Right kidney (tissue), 9 donors: ENCODE measurements at places on chromosomes 12 and 14.

GRCh38 chr12:90262251-90262650 is 553.6 kb upstream of the ATP2B1 start:
- no peak for DNase-seq

DNA sequence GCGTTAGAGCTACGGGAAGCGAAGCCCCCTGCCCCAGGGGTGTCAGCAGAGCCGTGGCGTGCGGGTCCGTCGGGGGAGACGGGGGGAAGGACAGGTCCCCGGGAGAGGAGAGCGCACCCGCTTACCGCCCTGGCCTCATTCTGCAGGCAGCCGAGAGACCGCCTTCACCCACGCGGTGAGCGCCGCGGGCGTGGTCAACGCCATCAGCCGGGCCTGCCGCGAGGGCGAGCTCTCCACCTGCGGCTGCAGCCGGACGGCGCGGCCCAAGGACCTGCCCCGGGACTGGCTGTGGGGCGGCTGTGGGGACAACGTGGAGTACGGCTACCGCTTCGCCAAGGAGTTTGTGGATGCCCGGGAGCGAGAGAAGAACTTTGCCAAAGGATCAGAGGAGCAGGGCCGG is 10.5 kb downstream of the WNT5B start:
- no peak for DNase-seq

GRCh38 chr12:15717940-15718567 is 71.1 kb downstream of the EPS8 start:
- DNase-seq: no peak

DNA sequence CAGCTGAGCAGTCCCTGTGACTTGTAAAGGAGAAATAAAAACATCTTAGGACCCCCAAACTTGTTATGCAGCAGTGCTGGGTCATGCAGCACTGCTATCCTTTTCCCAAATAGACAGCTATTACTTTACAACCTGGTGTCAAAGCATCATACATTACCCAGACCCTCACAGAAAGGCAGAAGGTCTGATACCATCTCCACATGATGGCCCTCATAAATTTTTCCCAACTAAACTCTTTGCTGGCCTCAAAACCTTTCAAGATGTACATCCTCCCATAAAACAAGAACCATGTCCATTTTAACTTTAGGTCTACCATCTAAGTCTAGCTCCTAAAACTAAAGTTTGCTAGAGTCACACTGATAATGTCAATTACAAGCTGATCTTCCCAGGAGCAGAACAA is 8.7 kb upstream of the RESF1 start:
- DNase-seq: no peak

DNA sequence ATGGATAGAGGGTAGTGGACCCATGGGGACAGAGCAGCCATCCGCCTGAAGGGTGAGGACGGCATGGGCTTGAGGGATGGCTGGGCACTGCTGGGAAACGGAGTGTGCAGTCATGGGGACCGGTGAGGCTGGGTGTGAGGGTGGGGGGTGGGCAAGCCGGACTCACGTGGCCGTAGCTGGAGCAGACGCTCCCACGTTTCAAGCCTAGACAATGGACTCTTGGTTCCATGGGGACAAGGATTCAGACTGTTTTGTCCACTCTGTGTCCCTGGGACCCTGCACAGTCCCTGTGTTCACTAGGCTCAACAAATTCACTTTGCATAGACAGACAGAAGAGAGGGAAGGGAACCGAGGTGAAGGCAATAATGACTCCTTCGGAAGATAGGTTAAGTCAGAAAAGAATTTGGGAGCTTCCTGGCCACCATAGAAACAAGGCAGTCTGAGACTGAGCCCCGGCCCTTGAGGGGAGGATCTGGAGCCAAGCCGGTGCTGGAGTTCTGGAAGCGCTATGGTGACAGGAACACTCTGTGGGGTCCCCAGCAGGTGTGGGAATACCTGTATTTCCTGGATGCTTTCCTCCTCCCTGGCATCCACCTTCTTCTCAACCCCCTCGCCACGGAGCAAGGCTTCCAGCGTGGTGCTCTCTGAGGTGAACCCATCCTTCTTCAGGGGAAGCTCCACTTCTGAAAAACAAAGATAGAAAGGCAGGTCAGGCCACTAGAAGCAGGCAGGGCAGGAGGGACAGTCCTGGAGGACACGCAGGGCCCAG is 162.5 kb downstream of the DPF3 start:
- DNase-seq: no peak

- no peak for DNase-seq
Measured at GRCh38 chr12:115267891-115268290, 583.9 kb upstream of the TBX3 start.

DNA sequence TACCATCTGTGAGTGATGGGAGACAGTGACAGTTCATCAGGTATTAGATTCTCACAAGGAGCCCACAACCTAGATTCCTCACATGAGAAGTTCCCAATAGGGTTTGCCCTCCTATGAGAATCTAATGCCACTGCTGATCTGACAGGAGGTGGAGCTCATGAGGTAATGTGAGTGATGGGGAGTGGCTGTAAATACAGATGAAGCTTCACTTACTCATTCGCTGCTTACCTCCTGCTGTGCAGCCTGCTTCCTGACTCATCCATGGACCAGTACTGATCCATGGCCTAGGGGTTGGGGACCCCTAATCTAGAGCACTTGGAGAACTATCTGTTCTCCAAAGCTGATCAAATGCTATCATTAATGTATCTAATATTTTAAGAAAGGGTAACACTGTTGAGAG is 17.7 kb downstream of the CLEC2D start:
- no peak for DNase-seq
